Activated naive CD4-positive, alpha-beta T cell treated with anti-CD3 and anti-CD28 coated beads for 36 hours (primary cell): ENCODE measurements at places on chromosomes 4 and X.
A peak's percentile ranks its signal among the peaks of the same experiment; 100 is the strongest.

DNA sequence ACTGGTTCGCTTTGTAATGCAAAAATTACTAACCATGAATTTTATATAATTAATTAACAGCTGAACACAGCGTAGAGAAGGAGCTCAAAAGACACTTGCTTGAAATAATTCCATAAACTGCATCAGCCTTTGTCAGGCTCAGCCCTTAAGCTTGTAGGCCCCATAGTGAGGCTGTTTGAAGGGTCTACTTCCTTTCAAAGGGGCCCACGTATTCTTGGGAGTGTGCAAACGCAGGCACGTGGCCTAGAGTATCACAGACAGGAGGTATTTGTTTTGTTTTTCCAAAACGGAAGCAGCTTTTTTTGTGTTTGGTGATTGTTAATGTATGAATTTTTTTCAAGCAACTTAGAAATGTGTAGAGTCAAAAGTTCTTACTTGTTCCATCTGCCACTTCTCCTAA is 25.6 kb upstream of the EGF start:
- no peak for DNase-seq

GRCh38 chrX:154749856-154750255 is 1.0 kb downstream of the GAB3 start:
- no peak for DNase-seq

- DNase-seq: no peak
Observed at GRCh38 chr4:10082047-10082446, 34.6 kb downstream of the WDR1 start.

- no peak for DNase-seq
Observed at GRCh38 chr4:154489558-154490233, 1.9 kb downstream of the DCHS2 start.

DNA sequence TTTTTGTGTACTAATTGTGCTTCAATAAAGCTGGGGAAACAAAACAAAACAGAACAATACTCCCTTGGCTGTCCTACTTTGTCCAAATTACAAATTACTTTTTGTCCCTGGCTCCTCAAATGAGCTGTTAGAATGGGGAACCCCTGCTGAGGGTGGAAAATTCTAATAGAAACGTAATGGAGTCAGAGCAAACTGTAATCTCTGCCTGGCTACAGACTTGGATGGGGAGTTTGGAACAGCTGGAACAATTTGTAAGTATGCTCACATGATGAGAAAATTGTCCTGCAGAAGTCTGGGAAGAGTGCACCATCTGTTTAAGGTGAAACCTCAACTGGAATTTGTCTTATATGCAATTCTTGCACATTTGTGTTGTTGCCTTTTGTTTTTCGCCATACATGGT is 364.4 kb upstream of the CLNK start:
- DNase-seq: no peak

GRCh38 chrX:24332878-24333277 is 19.0 kb upstream of the SUPT20HL2 start:
- DNase-seq: no peak

GRCh38 chr4:28490669-28491068 is 1630.0 kb downstream of the STIM2 start:
- no peak for DNase-seq

- DNase-seq: no peak
Observed at GRCh38 chrX:30863974-30864373, 25.1 kb downstream of the TAB3 start.

DNA sequence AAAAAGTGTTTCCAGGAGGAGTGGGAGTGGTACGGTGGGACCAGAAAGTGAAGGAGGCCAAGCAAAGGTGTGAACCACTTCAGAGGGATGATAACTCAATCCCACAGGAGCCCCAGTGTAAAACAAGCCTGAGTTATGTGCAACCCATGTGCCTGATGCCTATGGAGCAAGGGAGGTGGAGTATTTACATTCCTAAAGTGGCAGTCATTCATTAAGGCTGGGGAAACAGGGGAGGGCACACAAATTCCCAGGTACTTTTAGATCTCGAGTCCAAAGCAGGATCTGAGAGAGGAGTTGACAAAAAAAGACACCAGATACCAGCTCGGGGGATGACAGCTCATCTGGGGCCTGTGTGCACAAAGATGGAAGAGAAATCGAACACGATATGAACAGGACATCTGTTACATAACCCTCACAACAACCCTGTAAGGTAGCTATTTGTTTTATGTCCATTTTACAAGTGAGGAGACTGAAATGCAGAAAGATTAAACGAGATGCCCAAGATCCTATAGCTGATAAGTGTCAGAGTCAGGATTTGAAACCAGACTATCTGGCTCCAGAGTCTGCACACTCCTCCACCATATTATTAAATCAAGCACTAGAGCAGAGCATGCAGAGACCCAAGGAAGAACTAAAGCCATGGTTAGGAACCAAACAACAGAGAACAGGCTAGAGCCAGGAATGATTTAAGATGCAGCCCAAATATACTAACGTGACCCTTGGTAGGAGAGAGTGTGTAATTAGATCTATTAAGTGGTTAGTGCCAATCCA is 91.9 kb upstream of the MAPK10 start:
- DNase-seq: no peak

- DNase-seq: peak; percentile 72
Observed at GRCh38 chrX:24647257-24648058, at the start of gene PCYT1B. PCYT1B (minus strand) TSS chrX:24647347; CDS start chrX:24647105, 242 bp downstream.

DNA sequence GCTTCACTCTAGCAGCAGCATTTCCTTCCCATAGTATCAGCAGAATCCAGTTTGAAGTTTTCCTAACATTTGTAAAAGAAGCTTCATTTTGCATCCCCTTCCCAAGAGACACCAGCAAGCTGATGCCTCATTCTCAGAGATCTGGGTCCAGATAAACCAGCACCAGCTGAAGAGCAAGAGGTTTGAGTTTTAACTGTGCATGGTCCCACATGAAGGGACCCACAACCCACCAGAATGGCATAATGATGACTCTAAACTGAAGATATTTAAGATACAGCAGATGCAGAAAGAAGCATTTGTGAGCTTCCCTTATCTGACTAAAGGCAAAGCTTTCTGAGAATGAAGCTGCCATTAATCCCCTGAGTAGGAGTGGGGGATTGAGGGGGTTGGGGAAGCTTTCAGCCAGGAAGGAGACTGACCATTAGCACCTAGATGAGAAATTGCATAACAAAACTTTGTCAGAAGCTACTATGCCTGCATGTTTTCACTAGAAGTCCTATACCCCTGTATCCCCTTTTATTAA is 18.6 kb downstream of the NUDT6 start:
- no peak for DNase-seq

GRCh38 chr4:108092288-108092687 is 76.4 kb downstream of the LEF1 start:
- DNase-seq: no peak

- DNase-seq: no peak
Observed at GRCh38 chrX:22095286-22095685, 63.2 kb downstream of the PHEX start.
